Pancreas (tissue), 10 donors: ENCODE measurements at places on chromosomes 2 and 18. TPM values are rescaled to one million over a fixed set of nuclear protein-coding genes. Genes with fewer than 3 reads are reported as not detected.

- DNase-seq = no peak
These were observed 1045.5 kb upstream of the NXPH2 start for GRCh38 chr2:139825726-139826125.

DNA sequence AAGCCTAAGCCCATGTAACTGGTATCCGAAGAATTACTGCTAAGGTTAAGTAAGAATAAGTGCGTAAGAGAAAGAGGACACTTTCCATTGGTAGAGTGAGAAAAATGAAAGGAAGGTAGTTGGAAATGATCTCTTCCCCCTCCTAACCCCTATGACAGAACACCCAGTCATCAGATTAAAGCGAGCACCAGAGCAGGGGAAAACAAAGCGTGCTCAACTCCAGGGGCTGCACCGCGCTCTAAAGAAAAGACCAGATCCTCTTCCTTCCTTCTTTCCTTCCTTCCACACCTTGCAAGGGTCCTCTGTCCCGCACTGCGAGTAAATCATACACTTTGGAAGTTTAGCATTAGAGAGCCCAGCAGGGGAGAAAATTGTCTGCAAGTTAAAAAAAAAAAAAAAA, 971 bp upstream of the CDH7 start:
- no peak for DNase-seq

- no peak for DNase-seq
These were observed 34.3 kb upstream of the EPHA4 start for GRCh38 chr2:221606424-221606823.

GRCh38 chr2:134118279-134119116, 135.4 kb upstream of the MGAT5 start:
- peak; percentile 87 for DNase-seq

GRCh38 chr2:2016651-2017311, 272.5 kb upstream of the PXDN start:
- DNase-seq = no peak

DNA sequence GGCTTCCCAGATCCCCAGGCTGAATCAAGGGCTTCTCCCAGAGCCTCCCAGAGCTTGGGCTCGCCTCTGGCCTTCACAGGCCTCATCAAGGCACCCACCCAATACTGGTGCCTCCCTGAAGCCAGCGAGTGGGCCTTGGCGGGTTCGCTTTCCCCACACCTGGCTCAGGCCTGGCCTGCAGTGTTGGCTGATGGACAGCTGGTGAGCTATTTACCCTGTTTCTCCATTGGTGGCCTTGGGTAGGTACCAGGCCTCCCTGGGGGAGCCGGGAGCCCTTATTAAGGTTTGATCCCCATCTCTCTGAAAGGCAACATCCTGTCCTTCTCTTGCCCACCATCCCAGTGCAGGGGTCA, 18.2 kb upstream of the DUSP2 start:
- DNase-seq = no peak

DNA sequence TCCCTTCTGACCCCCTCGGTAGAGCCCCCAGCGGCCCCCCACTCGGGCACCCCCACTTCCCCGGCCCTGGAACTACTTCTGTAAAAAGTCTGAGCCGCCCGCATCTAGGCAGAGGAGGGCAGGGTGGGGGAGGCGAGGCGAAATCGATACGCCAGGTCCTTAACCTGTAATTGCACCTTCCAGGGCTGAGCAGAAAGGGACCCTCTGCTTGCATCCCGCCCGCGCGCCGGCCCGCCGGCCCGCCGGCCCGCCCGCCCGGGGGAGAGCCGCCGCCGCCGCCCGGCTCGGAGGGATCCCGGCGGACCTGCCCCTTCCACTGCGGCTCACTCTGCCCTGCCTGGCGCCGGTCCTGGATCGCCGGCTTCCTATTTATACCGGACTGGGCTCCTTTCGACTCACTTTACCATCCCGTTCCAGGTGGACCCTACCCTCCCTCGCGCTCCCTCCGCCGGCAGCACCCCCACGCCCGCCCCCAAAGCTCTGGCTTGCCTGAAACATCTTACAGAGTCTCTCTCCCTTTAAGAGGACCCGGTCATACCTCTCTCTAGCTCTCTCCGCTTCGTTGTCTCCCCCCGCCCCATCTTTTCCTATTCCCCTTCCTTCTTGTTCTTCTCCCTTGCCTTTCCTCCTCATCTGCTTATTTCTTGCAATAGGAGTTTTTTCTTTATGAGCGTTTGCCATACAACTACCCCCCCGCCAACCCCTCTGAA, 797 bp downstream of the KLHL14 start:
- peak; percentile 57 for DNase-seq

- no peak for DNase-seq
These were observed 147.4 kb downstream of the SETBP1 start for GRCh38 chr18:44828080-44828479.

DNA sequence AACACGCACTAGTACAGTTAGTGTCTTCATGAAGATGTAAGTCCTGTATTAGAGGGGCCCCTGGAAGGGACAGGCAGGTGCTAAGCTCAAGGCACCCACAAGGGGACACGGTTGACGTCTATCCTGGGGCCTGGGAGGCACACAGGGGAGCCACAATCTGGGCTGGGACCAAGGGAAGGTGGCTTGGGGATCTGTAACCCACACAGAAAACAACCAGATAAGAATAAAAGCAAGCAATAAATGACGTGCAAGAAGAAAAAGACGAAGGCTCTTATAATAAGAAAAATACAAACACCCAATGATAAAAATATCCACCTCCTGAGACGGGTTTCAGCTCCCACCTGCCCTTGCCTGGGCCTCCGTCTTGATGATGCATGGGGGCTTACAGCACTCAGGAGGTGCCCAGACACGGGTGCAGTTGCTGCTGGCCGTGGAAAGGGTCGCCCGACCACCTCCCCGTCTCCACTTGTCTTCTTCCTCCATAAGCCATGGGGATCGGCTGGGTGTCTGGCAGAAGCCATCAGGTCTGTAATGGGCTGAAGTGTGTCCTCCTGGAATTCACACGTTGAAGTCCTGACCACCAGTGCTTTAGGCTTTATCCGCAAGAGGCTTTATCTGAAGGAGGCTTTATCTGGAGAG, 73.9 kb downstream of the TWIST2 start:
- no peak for DNase-seq

DNA sequence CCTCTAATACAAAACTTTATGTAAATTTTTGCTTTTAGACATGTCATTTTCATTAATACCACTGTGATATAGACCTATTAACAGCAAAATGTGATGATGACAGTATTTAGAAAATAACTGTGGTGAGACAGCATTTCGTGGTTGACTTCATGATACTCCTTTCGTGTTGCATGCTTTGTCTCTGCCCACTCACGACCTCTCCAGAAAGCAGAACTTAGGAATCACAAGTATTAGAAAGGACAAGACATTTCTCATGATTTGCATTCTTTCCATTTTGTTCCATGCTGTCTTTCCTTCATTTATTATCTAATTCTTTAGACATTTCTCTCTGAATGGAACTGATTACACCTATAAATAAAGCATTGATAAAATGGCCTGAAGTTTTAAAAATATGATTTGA, 85.2 kb upstream of the POU3F3 start:
- no peak for DNase-seq

- DNase-seq = no peak
These were observed 1.7 kb upstream of the LDLRAD4 start for GRCh38 chr18:13216711-13217465.

DNA sequence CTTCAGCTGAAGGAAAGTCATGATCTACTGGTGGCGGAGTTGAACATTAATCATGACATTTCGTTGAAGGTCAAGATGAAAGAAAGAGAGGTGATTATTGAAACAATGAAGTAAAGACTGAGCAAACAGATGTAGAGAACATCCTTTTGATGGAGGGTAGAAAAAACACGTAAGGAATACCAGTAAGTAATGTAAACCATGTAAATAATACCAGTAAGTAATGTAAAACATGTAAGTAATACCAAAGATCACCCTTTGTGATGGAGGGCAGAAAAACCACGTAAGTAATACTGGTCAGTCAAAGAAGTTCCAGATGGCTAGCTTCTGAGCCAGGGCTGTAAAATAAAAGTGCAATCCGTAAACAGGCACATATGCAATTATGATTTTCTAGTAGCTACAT, 1387.7 kb downstream of the SUCLG1 start:
- no peak for DNase-seq

GRCh38 chr2:237432484-237433092, 18.6 kb upstream of the COL6A3 start:
- peak; percentile 55 for DNase-seq

GRCh38 chr2:210459880-210460279, 16.7 kb downstream of the LANCL1 start:
- DNase-seq = no peak

DNA sequence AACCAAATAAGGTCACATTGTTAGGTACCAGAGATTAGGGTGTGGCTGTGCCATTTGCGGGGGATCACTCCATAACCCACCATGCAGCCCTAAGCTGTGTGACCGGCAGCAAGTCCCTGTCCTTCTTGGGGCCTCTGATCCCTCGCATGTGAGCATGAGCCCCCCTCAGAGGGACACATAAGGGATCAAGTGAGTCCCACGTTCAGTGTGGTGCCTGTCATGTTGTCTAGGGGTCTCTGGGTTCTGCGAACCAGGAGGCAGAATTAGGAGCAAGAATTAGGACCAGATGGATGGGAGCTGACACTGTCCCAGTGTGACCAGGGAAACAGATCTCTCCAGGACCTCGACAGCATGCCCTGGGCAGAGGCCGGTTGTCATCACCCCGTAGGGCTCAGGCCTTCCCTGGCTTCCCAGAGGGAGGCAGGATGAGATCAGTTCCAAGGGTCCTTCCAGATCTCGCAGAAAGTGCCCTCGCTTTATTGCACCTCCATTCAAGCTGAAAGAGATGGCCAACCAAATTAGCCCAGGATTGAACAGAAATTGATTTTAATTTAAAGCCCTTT, 113.2 kb upstream of the OTOS start:
- DNase-seq = no peak

DNA sequence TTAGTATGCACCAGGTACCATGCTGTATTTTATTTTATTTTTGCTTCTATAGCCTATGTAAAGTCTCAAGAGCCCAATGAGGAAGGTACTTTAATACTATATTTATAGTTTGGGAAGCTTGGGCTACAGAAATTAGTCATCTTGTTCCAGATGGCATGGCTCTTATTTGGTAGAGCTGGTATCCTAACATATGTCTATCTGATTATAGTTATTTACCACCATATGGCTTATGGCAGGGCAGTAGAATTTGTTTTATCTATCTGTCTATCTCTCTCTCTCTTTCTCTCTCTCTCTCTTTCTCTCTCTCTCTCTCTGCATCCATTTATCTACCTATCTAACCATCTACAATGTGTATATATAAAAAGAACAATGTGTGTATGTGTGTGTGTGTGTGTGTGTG, 1293.7 kb upstream of the SLC39A10 start:
- no peak for DNase-seq

- no peak for DNase-seq
These were observed 179.8 kb upstream of the REG3G start for GRCh38 chr2:78845664-78846185.

Gene MC2R
- total RNA-seq = not detected

Gene OR6B2
- not detected for total RNA-seq
